Stimulated activated CD4-positive, alpha-beta T cell treated with anti-CD3 and anti-CD28 coated beads, TNF-alpha, amount 100 ng/mL, for 24 hours (primary cell): ENCODE measurements at places on chromosomes 6 and 20.

DNA sequence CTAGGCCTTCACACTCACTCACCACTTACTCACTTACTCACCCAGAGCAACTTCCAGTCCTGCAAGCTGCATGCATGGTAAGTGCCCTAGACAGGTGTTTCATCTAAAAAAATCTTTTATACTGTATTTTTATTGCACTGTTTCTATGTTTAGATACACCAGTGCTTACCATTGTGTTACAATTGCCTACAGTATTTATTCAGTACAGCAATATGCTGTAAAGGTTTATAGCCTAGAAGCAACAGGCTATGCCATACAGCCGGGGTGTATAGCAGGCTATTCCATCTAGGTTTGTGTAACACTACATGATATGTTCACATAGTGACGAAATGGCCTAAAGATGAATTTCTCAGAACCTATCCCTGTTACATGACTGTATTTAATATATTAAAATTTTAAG, 37.1 kb upstream of the KCNK5 start:
- DNase-seq: no peak

GRCh38 chr6:155143578-155144106, 120.2 kb upstream of the CLDN20 start:
- no peak for DNase-seq

GRCh38 chr6:32151863-32152768, at the start of gene PRRT1:
TSS of gene PRRT1 (minus strand) at chr6:32151939. CDS start at chr6:32151827, 112 bp downstream.
- DNase-seq: no peak

- DNase-seq: no peak
Measured at GRCh38 chr6:16979677-16980370, 122.0 kb upstream of the STMND1 start.

DNA sequence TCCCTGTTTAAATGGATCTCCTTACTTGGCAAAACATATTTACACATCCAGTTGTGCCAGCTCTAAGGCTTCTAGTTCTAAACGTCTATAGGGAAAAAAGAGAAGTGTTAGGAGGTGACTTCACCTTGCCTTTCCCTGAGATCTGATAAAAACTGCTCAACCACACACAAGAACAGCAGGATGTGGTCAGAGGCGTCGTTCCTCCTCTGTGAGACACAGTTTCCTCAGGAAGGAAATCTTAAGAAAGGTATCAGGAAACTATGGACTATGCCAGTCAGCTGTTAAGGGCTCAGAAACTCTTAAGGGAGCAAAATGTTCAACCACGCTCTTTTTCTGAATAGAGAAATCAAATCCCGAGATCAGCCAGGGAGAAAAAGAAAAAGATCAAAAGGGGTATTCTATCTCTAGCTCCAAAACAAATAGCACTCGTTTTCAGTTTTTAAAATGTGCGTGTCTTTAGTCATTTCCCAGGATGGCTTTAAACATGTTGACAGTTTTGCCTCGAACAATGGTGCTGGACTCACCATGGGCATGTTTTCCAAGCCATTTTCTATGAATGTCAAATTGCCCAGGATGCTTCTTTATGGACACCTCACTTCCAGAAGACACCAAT, 154.5 kb downstream of the HACE1 start:
- peak; percentile 19 for DNase-seq

DNA sequence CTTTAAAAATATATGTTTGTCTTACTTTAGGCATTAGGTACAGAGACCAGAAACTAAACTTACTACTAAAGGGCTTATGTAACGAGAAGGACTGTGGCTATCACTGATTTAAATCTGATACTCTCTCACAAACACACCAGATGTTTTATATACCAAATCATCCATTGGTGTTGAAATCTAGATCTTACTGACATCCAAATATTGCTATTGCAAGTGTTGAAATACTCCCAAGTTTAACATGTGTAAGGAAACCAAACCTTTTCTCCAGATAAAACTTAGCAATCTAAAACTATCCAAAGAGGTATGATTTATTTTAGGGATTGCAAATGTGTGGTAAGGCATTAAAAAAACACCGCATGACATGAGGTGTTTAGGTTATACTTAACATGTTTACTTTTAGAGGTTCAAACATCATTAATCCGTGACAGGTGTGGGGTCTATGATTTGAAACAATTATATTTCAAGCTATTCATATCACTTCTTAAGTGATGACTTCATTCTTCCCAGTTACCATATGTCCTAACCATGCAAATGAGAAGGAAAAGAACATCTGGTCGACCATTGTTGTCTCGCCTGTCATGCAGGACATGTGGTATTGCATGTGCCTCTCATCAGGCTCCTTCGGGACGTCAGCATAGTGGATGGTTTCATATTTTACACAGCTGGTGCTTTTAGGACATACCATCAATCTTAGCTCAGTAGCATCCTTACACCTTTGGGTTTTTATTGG, 168.3 kb upstream of the SPACA1 start:
- no peak for DNase-seq

- no peak for DNase-seq
Measured at GRCh38 chr20:33408716-33409654, 7.7 kb upstream of the CDK5RAP1 start.

- no peak for DNase-seq
Measured at GRCh38 chr6:73782911-73783310, 86.9 kb downstream of the CD109 start.

- DNase-seq: no peak
Measured at GRCh38 chr6:33781131-33781975, 7.6 kb downstream of the LEMD2 start.

DNA sequence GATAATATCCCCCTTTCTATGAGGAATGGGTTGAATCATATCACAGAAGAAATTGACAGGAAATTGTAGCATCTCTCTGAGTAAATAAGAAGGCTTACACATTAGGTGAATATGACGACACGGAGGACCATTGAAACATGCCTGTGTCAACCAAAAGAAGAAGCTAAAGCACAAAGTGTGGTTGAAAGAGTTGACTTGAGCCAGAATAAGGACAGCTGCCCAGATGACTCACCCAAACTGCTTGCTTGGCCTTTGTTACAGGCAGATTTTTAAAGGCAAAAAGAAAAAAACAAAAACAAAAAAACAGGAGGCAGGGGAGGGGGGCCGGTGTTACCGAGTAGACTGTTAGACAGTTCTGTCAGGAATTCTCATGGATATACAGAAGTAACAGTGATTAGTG, 129.8 kb upstream of the EDN1 start:
- no peak for DNase-seq
